Neural progenitor cell (in vitro differentiated cells): ENCODE measurements at places on chromosomes 7 and 10. TPM values are rescaled to one million over a fixed set of nuclear protein-coding genes. Genes with fewer than 3 reads are reported as not detected.

GRCh38 chr10:26824015-26824690 is 36.6 kb downstream of the ABI1 start:
- H3K27ac ChIP-seq = peak overlapping the region; percentile 3
- no peaks in the 10 kb centered on the region for H3K36me3 ChIP-seq
- no peaks in the 10 kb centered on the region for H3K27me3 ChIP-seq
- no peak for DNase-seq

DNA sequence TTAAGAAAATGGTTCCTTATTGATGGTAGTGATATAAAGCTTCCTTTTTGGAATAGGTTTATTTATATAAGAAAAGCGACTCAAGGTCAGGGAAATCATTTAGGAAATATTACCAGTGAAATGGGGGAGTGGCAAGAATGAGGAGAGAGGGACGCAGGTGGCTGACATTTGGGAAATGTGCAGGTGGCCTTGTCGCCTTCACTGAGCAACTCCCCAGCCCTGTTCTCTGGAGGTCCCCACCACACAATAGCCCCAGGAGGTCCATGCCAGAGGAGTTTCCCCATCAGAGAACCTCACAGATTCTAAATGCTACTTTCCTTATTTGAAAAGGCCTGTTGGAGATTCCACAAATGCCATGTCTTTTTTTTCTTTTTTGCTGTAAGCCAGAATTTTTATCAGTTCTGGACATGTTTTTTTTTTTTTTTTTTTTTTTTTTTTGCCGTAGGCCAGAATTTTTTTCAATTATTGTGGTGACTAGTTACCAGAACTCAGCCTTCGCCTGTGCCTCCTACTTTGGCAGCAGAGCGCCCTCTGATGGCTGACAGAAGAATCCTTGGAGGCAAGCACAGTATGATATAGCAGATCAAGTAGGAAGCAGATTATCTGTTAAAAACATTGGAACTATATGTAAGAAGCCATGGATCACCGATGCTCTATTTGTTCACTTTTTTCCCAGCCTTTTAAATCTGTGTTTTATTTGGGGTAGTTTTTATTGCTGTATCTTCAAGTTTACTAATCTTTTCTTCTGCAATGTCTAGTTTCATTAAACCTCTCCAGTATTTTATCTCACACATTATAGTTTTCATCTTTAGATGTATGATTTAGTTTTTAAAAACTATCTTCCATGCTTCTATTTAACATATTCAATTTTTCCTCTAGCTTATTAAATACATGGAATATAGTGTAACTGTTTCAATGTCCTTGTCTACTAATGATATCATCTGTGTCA is 18.6 kb downstream of the OPALIN start:
- no peak overlapping the region for H3K4me3 ChIP-seq
- no peaks in the 10 kb centered on the region for H3K36me3 ChIP-seq
- H3K4me1 ChIP-seq = peaks cover 46% of the 10 kb centered on the region
- DNase-seq = peak; percentile 80

DNA sequence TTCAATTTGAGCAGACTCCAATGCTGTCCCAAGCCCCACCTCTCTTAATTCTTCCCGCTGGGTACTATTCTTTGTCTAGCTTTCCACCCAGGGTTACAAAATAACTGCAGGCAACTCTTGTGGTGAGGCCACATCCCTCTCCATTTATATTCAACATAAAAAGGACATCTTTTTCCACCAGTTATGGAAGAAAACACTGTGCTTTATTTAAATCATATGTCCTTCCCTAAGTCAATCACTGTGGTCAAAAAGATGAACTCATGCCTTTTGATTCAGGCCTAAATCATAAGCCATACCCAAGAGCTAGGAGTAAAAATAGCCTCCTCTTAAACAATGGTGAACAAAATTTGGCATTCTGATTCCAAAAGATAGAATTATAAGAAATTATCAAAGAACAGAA is 386.0 kb downstream of the SEMA3D start:
- H3K27ac ChIP-seq = no peak overlapping the region
- no peak overlapping the region for H3K4me3 ChIP-seq
- H3K4me1 ChIP-seq = no peaks in the 10 kb centered on the region
- no peaks in the 10 kb centered on the region for H3K27me3 ChIP-seq

- DNase-seq = no peak
- H3K4me1 ChIP-seq = no peaks in the 10 kb centered on the region
- H3K27ac ChIP-seq = no peak overlapping the region
- no peak overlapping the region for H3K4me3 ChIP-seq
- no peaks in the 10 kb centered on the region for H3K36me3 ChIP-seq
- no peaks in the 10 kb centered on the region for H3K27me3 ChIP-seq
Observed at GRCh38 chr10:5106553-5106952, 12.3 kb downstream of the AKR1C3 start.

DNA sequence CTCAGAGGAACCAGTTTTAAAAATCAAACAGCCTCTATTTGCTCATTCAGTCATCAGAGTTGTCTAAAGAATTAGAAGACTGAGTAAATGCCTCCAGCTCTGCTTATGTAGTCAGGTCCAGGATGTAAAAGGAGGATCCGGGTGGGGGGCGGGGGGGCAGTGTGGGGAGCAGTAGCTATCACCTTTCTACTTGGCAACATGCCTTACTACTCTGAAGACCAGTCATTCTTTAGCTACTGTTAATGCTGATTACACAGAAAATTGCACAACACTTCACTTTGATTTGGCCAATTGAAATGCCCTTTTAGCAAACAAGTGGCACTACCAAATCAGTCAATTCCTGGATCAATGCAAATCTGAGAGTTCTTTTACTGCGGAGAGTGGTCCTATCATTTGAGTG is 164.2 kb downstream of the NXPH1 start:
- H3K36me3 ChIP-seq = no peaks in the 10 kb centered on the region
- no peak overlapping the region for H3K27ac ChIP-seq
- no peak overlapping the region for H3K4me3 ChIP-seq
- DNase-seq = no peak

GRCh38 chr10:78929541-78929940 is 139.2 kb upstream of the ZMIZ1 start:
- no peaks in the 10 kb centered on the region for H3K36me3 ChIP-seq
- no peak overlapping the region for H3K27ac ChIP-seq
- no peaks in the 10 kb centered on the region for H3K4me1 ChIP-seq
- peaks cover 6% of the 10 kb centered on the region for H3K27me3 ChIP-seq

GRCh38 chr10:558891-559766 is 130.3 kb downstream of the DIP2C start:
- no peaks in the 10 kb centered on the region for H3K36me3 ChIP-seq
- DNase-seq = no peak
- peaks cover 9% of the 10 kb centered on the region for H3K4me1 ChIP-seq
- H3K27me3 ChIP-seq = no peaks in the 10 kb centered on the region
- no peak overlapping the region for H3K27ac ChIP-seq
- H3K4me3 ChIP-seq = no peak overlapping the region

DNA sequence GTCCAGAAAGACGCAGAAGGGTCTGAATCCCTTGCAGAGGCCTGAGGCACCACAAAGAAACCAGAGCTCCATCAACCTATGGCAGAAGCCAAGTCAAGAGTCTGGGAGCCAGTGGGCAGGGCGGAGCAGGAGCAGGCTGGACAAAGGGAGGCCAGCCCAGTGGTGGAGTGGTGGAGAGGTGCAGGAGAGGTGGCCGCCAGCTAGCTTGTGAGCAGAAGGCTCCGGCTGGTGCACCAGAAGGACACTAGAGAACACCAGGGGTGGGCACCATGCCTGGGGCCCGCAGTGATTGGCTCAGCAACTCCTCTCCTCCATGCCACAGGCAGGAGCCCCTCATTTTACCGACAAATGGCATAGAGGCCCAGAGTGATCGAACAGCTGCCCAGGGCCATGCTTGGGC is 186.6 kb downstream of the GRID1 start:
- no peaks in the 10 kb centered on the region for H3K27me3 ChIP-seq
- no peak for DNase-seq
- no peak overlapping the region for H3K4me3 ChIP-seq
- H3K27ac ChIP-seq = no peak overlapping the region
- no peaks in the 10 kb centered on the region for H3K36me3 ChIP-seq

GRCh38 chr7:107138696-107139420 is 29.9 kb upstream of the HBP1 start:
- H3K27ac ChIP-seq = peak overlapping the region; percentile 25
- peaks cover 8% of the 10 kb centered on the region for H3K4me1 ChIP-seq
- no peaks in the 10 kb centered on the region for H3K36me3 ChIP-seq

- no peaks in the 10 kb centered on the region for H3K27me3 ChIP-seq
- H3K27ac ChIP-seq = no peak overlapping the region
- H3K36me3 ChIP-seq = no peaks in the 10 kb centered on the region
- DNase-seq = no peak
Observed at GRCh38 chr7:38206071-38206470, 28.0 kb downstream of the STARD3NL start.

DNA sequence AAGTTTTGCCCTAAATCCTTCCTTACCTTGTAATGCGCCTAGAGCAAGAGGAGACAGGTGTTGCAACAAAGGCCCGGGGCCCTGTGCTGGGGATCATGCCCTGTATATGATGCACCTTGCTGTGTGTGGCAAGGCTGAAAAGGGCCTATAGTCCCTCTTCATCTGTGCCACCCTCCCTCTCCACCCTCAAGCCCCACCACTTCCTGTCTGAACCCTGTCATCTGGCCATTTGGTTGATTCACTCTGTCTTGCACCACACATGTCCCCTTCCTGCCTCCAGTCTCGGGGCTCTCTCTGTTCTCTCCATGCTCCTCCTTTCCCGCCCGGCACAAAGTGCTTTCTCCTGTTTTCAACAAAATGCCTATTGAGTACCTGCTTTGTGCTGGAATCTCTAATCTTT is 11.5 kb upstream of the MALSU1 start:
- no peak for DNase-seq
- no peaks in the 10 kb centered on the region for H3K36me3 ChIP-seq
- H3K27me3 ChIP-seq = no peaks in the 10 kb centered on the region

- peak overlapping the region; percentile 84 for H3K4me3 ChIP-seq
- H3K4me1 ChIP-seq = peaks cover 62% of the 10 kb centered on the region
- peak overlapping the region; percentile 92 for H3K27ac ChIP-seq
- no peak for DNase-seq
- no peaks in the 10 kb centered on the region for H3K27me3 ChIP-seq
- no peaks in the 10 kb centered on the region for H3K36me3 ChIP-seq
Observed at GRCh38 chr7:84195295-84196060, 889 bp upstream of the SEMA3A start.

DNA sequence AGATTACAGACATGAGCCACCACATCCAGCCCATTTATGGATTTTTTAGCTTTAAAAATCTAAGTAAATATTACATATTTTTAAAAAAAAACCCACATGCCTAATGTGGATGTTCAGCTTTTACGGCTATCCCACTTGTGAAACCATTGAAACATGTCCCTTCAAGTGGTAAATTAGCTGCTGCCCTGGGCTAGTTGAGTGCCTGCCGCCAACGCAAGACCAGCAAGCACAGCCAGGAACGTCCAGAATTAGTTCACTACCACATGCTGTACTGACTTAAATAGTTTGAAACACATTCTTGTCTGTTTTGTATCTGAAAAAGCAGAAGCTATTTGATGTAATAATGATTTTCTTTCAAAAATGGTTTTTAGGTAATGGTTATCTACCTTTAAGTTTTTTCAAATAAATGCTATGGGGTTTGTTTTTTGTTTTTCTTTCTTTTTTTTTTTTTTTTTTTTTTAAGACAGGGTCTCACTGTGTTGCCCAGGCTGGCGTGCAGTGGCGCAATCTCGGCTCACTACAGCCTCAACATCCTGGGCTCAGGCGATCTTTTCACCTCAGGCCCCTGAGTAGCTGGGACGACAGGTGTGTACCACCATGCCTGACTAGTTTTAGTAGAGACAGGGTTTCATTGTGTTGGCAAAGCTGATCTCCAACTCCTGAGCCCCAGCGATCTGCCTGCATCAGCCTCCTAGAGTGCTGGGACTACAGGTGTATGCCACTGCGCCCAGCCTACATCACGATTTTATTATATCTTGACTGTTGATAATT is 57.0 kb downstream of the KLRG2 start:
- H3K27me3 ChIP-seq = no peaks in the 10 kb centered on the region
- H3K36me3 ChIP-seq = peaks cover 4% of the 10 kb centered on the region
- H3K27ac ChIP-seq = peak overlapping the region; percentile 38

GRCh38 chr7:98852826-98853225 is 17.0 kb downstream of the TMEM130 start:
- DNase-seq = no peak
- H3K36me3 ChIP-seq = no peaks in the 10 kb centered on the region
- peaks cover 2% of the 10 kb centered on the region for H3K4me1 ChIP-seq
- no peaks in the 10 kb centered on the region for H3K27me3 ChIP-seq
- H3K4me3 ChIP-seq = no peak overlapping the region

- peaks cover 13% of the 10 kb centered on the region for H3K27me3 ChIP-seq
- no peaks in the 10 kb centered on the region for H3K36me3 ChIP-seq
- peak; percentile 89 for DNase-seq
- H3K27ac ChIP-seq = no peak overlapping the region
Observed at GRCh38 chr7:23680414-23681405, 711 bp downstream of the FAM221A start.

GRCh38 chr7:67644151-67644550 is 647.5 kb downstream of the TYW1 start:
- no peaks in the 10 kb centered on the region for H3K4me1 ChIP-seq
- H3K27me3 ChIP-seq = no peaks in the 10 kb centered on the region
- H3K27ac ChIP-seq = no peak overlapping the region
- DNase-seq = peak; percentile 39
- H3K36me3 ChIP-seq = no peaks in the 10 kb centered on the region
- no peak overlapping the region for H3K4me3 ChIP-seq

GRCh38 chr10:91140995-91141549 is 79.4 kb upstream of the PCGF5 start:
- no peaks in the 10 kb centered on the region for H3K36me3 ChIP-seq
- DNase-seq = no peak
- no peak overlapping the region for H3K27ac ChIP-seq
- no peaks in the 10 kb centered on the region for H3K27me3 ChIP-seq
- H3K4me3 ChIP-seq = no peak overlapping the region

DNA sequence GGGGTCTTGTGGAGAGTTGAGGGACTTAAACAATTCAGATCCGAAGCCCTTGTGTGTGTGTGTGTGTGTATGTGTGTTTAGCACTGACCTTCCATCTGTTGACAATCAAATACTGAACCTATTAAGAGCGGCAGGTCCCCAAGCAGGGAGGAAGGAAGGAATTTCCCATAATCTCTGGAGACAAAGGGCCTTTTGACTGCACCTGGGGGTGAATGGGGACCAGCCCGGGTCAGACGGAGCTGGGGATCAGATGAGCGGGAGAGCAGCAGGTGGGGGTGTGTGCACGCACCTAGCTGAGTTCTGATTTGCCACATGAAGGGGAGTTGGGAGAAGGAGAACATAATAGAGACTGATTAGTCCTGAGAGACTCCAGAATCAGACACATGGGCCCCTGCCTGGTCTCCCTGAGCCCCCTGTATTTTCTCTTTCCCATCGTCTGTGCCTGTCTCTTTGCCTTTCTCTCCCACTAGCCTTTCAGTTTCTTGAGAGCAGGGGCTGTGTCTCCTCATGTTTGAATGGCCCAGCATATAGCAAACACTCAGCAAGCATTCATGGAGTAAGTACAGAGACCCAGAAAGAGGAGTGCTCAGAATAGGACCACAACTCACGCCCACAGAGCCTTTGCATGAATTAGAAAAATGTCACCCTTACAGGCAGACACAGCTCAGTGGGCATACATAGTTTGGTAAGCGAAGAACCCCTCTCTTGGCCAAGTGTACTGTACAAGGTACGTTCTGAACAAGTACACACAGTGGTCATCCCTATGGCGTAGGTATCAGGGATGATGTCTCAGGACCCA is 288.3 kb upstream of the HABP2 start:
- H3K27me3 ChIP-seq = no peaks in the 10 kb centered on the region
- H3K4me3 ChIP-seq = no peak overlapping the region
- H3K4me1 ChIP-seq = peaks cover 49% of the 10 kb centered on the region
- H3K36me3 ChIP-seq = no peaks in the 10 kb centered on the region

- no peaks in the 10 kb centered on the region for H3K36me3 ChIP-seq
- no peak overlapping the region for H3K27ac ChIP-seq
- no peak for DNase-seq
- H3K4me3 ChIP-seq = no peak overlapping the region
- no peaks in the 10 kb centered on the region for H3K27me3 ChIP-seq
- H3K4me1 ChIP-seq = no peaks in the 10 kb centered on the region
Observed at GRCh38 chr7:6559896-6560295, 8.6 kb upstream of the GRID2IP start.

MUC12 gene
- total RNA-seq = 4.2 TPM in 1 of 2 replicates, not detected in the other

DPYSL4 gene
- total RNA-seq = 17.7 and 28.1 TPM in 2 replicates

GPR15LG gene
- total RNA-seq = not detected in 2 replicates

VAX1 gene
- 0.25 TPM in 1 of 2 replicates, not detected in the other for total RNA-seq
